Left cardiac atrium (tissue), 4 donors: ENCODE measurements at places on chromosomes 3 and 15.

GRCh38 chr3:62559831-62560445 lies 186.6 kb upstream of the FEZF2 start:
- no peak for DNase-seq

GRCh38 chr3:183558495-183558894 lies 3.0 kb upstream of the KLHL6 start:
- DNase-seq, result no peak

GRCh38 chr15:69414701-69415167 lies 585 bp downstream of the KIF23 start:
- peak; percentile 36 for DNase-seq

DNA sequence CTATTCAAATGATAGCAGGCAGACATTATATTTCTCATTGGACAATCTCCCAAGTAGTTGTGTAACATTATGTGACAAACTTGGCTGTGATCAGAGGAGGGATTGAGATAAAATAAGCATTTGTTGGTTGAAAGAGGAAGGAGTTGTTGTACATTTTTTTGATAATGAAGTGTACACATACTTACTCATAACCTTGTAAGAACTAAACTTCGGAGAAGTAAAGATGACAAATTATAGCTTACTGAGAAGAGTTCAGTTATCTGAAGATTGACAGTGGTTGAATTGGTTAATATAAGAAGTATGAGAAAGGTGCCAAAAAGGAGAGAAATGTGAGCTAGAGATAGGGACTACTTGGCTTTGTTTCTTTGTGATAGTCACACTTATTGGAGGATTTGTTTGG lies 32.6 kb downstream of the STT3B start:
- DNase-seq, result no peak

- no peak for DNase-seq
Measured at GRCh38 chr3:176927706-176928581, 269.3 kb downstream of the TBL1XR1 start.

DNA sequence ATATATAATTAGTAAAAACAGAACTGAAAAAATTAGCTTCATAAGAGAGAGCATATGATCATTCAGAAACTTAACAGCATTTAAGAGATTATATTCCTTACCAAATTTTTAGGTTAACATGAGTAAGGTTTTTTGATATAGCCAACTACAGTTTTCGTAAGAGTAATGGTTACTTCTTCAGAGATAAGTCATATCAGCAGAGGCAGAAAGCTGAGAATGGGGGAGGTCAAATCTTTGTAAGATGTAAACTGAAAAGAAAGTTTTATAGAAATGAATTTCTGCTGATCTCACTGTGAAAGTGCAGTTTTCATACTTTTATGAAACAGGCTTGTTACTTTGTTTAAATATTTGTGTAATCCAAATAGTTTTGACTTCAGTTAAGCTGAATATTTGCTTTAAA lies 193.3 kb downstream of the ZBTB20 start:
- DNase-seq, result no peak

GRCh38 chr15:63308947-63309346 lies 31.5 kb downstream of the APH1B start:
- DNase-seq, result no peak

GRCh38 chr15:51830276-51830806 lies 888 bp downstream of the TMOD3 start:
- no peak for DNase-seq
